ENCODE measurements at places on chromosomes 11 and 22.

DNA sequence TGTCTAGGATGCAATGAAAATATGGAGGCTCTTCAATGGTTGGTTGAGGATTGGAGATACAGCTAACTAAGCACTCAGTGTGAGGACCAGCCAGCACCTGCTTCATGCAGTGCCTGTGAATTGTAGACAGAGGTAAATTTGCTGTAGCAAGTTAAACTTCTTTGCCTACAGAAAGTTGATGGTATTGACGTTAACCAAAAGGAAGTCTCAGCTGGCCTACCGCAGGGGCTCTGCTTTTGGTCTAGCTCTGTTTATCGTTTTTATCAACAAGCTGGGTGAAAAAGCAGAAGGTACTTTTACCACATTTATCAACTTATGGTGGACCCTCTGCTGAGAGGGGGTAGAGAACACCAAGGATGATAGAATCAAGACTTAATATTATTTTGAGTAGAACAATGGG, 51.6 kb downstream of the GRAMD1B start:
- DNase-seq: no peak

DNA sequence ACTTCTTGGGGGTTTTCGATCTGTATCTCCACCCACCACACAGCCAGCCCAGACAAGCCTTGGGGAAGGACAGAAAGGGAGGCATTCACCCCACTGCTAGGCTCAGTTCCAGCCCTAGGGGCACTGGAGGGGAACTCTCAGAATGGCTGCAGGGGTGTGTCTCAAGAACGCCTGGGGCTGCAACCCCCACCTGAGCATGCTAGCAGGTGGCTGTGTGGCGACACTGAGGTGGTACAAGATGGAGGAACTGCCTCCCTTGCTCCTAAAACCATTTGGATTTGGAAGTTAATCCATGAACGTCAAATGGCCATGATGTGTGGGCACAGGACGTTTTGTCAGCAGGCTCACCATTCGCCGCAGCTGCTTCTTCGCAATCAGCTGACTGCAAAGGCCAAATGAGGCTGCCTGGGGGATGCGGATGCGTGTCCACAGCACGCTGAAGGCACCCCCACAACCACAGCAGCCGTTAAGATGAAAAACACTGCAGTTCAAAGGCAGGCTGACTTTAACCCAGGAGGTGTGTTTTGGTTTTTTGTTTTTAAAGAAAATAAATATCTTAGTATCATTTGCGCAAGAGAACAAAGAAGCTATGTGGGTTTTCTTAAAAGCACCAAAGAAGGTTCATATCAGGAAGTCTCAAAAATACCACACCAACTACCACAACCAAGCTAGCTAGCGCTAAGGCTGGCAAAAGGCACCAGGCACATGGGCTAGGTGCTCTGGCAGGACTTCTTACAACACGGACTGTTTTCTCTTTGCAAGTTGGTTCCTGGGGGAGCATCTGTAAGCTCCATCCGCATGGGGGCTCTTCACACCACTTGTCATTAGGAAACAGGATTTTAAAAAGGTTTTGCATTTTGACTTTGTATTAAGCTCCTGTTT, 22.2 kb upstream of the NAP1L4 start:
- no peak for DNase-seq

- no peak for DNase-seq
Measured at GRCh38 chr22:49157529-49158339, 669.9 kb downstream of the BRD1 start.

- DNase-seq: no peak
Measured at GRCh38 chr11:106077609-106078455, at the start of gene AASDHPPT. TSS of gene AASDHPPT (plus strand) at chr11:106077662. CDS start at chr11:106077711, 49 bp downstream.

DNA sequence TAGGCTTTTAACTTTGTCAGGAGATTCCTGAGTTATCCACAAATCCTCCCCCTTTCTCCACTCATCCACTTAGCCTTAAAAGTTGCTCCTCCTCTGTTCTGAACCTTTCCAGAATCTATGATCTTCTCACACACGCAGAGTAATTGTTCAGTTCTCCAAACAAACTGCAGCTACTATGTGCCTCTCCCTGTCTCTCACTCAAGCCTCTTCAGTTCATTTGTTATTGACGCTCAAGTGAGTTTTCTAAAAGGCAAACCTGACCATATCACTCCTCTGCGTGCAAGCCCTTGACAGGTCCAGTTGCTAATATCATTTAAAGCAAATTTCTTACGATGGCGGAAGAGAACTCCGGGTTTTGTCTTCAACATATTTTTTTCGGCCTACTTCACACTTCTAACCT, 1169.7 kb upstream of the TENM4 start:
- DNase-seq: no peak

Measured in common myeloid progenitor, CD34-positive (primary cell).